LHCN-M2 (cell line): ENCODE measurements at places on chromosomes 12 and 14.

- DNase-seq, result peak; percentile 69
Measured at GRCh38 chr12:8038659-8039114, 6.2 kb downstream of the FOXJ2 start.

DNA sequence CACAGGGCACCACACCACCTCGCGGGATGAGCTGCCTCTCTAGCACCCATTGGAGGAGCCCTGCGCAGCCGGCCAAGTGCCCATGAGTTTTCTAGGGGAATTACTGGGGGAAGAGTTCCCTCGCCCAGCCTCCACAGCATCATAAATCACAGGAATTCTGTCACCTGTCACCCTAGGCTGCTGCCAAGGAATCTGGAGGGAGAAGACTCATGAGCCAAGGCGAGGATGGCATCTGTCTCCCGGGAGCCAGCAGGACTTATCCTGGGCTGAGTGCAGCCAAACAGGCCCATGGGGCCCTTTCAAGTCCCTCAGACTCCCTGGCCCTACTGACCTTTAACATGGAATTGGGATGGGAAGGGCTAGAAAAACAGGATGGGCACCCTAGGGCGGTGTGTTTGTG lies 7.8 kb upstream of the OTUB2 start:
- no peak for DNase-seq

DNA sequence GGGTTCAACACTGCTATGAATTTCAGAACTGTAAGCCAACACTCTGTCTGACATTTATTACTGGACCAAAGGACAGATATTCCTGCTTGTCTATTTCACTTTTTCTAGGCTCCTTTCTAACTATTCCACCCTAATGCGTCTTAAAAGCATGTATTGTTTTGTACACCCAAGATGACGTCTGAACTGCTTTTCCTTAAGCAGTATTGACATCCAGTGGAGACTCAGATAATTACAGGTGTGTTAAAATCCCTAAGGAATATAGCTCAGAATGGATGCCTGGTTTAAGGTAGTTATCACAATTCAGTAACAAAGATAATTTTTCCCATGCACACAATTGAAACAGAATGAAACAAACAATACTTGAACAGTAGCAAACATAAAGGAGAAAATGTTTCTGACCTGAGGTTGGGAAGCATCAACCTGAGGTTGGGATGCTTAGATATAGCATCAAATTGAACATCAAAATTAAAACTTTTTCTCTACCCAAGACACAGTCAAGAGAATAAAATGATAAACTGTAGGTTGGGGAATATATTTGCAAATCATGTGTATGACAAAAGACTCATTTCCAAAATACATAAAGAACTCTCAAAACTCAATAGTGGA lies 93.7 kb upstream of the PTPRR start:
- peak; percentile 76 for DNase-seq

- no peak for DNase-seq
Measured at GRCh38 chr12:22573181-22573580, 28.8 kb upstream of the C2CD5 start.

- no peak for DNase-seq
Measured at GRCh38 chr12:54329759-54330158, 4.8 kb downstream of the COPZ1 start.

- no peak for DNase-seq
Measured at GRCh38 chr12:60240891-60241290, 645.1 kb downstream of the SLC16A7 start.

DNA sequence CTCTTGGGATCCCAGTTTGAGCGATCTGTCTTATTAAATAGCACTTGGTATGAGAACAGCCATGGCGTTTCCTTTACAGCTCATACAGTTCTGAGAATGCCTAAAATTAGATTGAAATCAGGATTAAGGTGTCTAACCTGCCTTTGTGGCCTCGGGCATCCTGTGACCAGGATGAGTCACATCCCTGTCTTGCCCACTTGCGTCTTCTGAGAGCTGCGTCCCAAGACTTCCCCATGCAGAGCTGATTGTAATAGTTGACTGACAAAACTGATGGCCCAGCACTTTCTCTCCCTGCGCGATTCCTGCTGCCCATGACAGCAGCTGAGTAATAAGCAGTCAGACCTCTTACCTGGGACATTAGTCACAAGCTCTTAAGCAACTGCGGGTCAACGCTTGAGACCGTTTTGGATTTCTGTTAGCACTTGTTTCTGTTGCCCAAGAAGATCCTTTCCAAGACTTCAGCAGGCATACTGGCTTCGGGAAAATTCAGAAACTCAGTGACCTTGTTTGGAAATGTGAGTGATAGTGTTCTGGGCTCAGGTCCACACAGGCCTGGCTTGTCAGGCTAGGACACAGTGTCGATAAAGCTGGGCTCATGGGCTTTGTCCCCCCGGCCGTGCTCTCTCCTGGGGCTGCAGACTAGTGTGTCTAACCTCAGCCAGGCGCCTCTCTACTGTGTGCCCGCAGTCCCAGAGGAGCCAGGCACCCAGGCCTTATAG lies 169.9 kb upstream of the HIF1A start:
- peak; percentile 86 for DNase-seq

- DNase-seq, result no peak
Measured at GRCh38 chr14:100111931-100112704, 46.9 kb downstream of the EVL start.

- peak; percentile 77 for DNase-seq
Measured at GRCh38 chr12:49342066-49342913, 4.4 kb upstream of the DNAJC22 start.

GRCh38 chr14:104076743-104077142 lies 8.8 kb upstream of the ASPG start:
- no peak for DNase-seq

- peak; percentile 25 for DNase-seq
Measured at GRCh38 chr12:110073049-110073831, 24.9 kb upstream of the C12orf76 start.

DNA sequence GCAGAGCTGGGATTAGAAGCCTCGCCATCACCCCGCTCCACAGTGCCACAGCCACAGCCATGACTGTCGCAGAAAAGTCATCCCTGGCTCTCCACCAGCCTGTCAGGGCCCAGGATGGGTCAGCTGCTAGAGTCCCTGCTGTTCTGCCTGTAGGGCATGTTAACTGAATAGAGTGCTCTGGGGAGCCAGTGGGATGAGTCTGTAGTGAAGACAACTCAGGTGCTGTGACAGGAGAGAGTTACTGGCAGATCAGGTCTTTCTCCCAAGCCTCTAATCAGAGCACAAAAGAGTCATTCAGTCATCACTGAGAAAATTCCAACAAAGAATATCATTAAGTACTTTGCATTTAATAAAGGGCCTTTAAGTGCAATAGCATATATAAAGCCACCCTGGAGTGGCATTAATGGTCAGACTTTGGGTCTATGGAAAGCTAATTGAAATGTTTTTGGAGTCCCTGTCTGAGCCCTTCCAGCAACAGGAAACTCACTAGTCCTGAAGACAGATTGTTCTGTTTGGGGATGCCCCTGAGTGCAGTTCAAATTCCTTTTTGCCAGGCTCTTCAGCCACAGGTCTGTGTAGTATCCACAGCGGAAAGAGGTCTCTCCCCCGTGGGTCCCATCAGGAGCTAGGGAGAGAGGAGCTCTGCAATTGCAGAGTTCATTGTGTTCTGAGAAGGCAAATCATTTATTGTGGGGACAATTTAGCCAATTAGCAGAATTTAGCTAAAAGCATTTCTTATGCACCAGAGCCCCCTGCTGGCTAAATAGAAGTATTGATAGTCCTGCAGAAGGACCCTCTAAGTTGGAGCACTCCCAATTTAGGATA lies 45.2 kb upstream of the C14orf132 start:
- DNase-seq, result peak; percentile 43

DNA sequence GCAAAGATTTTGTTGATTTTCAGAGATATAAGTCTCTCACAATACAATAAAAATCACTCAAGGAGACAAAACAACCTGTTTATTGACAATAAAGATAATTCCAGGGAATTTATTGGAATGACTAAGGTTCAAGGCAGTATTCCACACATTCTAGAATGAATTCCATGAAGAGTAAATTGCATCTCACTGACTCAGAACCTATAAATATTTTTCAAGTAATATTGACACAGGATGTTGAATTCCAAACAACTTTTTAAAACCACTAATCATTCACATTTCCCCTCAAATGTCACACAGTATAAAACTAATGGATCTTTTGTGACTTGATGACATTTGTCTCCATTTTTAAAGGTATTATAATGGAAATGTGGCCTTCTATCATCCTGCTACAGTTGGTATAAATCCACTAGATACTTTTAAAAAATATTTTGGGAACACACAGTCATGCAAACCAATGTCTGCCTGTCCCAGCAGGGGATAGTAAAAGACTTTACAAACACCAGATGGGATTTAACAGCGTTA lies 42.1 kb upstream of the LGR5 start:
- peak; percentile 58 for DNase-seq

DNA sequence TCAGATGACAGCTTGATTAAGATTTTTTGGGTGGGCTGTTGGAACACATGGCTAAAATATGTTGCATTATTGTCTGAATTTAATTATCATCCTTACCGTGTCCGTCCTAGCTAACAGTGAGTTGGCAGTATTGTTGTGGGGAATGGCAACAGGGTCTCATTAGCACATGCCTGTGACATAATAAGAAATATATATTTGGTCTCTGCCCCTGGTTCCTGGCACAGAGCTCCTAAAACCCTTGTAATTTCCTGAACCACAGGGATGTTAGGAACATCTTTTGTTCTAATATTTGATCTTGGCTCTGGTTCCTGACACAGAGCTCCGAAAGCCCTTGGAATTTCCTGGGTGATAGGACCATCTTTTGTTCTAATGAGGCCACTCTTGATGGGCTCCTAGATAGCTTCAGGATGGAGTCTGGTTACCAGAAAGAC lies 76.0 kb downstream of the SYNE2 start:
- no peak for DNase-seq

DNA sequence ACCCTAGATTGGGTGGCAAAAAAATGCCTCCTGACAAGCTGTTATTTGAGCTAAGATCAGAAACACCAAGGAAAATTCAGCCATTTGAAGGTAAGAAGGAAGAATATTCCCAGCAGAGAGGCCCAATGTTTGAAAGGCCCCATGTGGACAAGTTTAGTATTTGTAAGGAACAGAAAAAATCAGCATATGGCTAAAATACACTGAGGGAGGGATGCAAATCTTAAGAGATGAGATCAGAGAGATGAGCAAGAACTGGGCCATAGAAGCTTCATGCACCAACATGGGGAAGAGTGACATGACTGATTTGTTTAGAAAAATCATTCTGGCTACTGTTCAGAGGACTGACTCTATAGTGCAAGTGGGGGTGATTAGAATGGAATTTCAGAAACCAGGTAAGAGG lies 496.8 kb upstream of the SOX5 start:
- no peak for DNase-seq

- no peak for DNase-seq
Measured at GRCh38 chr12:107311682-107312081, 218.3 kb upstream of the CRY1 start.

DNA sequence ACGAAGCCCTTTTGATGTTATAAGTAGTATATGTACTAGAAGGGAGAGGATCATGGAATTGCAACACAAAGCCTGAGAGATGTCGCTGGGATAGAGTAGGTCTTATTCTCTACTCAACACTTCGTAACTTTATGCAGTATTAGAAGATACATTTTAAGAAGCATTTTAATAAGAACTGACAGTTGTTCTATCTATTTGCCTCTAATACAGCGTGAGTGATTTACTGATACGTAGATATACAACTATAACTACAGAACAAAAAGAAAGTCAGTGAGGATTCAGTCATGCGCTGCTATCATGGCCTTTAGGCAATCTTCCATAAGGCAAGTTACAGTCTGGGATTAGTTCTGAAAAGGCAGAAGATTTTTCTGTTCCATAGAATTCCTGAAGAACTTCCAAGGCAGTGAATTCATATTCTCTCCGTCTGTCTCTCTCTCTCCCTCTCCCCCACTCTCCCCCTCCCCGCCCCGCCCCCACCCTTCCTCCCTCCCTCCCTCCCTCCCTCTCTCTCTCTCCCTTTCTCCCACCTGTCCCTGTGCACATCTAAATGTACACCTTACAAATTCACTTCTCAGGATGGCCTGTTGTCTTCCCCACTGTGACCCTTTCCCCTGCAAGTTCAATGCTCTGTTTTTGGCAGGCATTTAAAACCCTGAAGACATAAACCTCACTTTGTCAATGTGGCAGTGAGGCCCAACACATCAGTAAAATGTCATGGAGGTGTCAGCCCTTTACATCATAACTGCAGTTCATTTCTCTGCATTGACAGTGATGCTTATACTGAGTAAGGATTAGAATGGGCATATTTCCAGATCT lies 470.6 kb downstream of the EGLN3 start:
- DNase-seq, result no peak

GRCh38 chr12:57110104-57111030 lies 795 bp downstream of the STAT6 start:
- DNase-seq, result peak; percentile 60

DNA sequence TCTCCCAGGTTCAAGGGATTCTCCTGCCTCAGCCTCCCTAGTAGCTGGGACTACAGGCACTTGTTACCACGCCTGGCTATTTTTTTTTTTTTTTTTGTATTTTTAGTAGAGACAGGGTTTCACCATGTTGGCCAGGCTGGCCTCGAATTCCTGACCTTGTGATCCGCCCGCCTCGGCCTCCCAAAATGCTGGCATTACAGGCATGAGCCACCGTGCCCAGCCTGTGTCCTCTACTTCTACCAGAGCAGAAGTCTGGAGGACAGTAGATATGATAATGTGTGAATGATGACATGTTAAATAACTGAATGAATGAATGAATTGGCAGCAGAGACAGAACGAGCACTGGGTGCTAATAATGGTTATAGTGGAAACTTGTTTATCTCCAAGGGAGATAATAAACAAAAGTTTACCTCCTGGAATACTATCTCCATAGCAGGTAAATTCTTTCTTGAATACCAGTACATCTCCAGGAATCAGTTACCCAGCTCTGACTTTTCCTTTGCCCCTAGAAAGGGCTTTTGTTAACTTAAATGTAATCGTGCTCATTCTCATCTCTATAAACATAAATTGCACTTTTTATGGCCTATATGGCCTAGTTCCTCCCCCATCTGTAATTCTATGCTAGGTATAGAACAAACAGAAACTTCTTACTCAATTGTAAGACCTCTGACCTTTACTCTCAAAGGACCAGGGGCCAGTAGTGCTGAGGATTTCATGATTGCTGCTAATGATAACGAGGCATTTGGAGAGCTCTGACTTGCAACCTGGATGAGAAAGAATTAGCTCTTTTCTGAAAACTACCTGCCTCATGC lies 7.2 kb upstream of the LGALS3 start:
- DNase-seq, result no peak

GRCh38 chr14:33444136-33444535 lies 505.5 kb downstream of the NPAS3 start:
- no peak for DNase-seq

DNA sequence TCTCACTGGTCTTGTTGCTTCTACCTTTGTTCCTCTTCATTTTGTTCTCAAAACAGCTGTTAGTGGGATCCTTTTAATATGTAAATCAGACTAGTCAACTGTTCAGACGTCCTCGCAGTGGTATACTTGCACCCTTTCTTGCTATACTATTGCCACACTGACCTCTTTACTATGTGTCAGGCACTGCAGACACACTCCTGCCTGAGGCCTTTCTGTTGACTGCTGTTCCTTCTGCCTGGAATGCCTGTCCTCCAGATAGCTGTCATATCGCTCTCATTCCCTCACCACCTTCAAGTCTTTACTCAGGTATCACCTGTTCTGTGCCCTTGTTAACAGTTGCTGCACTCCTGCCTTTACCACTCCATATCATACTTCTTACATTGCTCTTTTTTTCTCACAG lies 90.0 kb upstream of the TMEM263 start:
- DNase-seq, result no peak

GRCh38 chr14:96752594-96752993 lies 44.6 kb upstream of the VRK1 start:
- DNase-seq, result peak; percentile 47
